ENCODE measurements at places on chromosomes 2 and 18. TPM values are rescaled to one million over a fixed set of nuclear protein-coding genes. Genes with fewer than 3 reads are reported as not detected.

DNA sequence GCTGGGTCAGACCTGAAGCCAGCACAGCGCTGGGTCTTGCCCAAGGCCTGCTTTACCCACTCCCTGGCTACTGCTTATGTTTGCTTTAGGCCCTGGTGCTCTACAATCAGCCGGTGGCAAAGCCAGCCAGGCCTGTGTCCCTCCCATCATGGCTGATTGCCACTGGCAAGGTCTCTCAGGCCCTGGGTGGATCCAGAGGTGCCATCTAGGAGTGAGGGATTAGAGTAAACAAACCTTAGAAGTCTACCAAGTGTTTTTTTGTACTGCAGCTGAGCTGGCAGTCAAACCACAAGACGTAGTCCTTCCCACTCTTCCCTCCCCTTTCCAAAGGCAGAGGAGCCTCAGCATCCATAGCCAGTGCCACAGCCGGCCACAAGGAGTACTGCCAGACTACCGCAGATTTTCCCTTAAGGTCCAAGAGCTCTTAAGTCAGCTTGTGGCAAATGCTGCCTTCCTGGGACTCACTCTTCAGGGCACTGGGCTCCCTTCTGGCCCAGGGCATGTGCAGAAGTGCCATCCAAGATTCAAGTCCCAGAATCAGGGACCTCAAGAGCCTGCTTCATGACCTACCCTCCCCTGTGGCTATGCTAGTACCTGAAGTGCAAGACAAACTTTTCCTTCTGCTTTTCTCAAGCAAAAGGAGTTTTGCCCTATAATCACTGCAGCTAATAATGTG is 20.0 kb downstream of the IL1RL2 start:
- DNase-seq = no peak
- no peak overlapping the region for H3K4me3 ChIP-seq
- no peaks in the 10 kb centered on the region for H3K36me3 ChIP-seq
- no peaks in the 10 kb centered on the region for H3K4me1 ChIP-seq
- H3K27me3 ChIP-seq = no peaks in the 10 kb centered on the region

GRCh38 chr2:44834656-44835055 is 106.8 kb upstream of the SIX3 start:
- no peaks in the 10 kb centered on the region for H3K27me3 ChIP-seq
- H3K36me3 ChIP-seq = no peaks in the 10 kb centered on the region
- no peak overlapping the region for H3K4me3 ChIP-seq

CTLA4 gene
- polyA plus RNA-seq = 0.24 TPM

SERPINB10 gene
- polyA plus RNA-seq = not detected

ROCK1 gene
- polyA plus RNA-seq = 34.5 TPM

ZDBF2 gene
- polyA plus RNA-seq = 13.1 TPM

- no peak for DNase-seq
- no peaks in the 10 kb centered on the region for H3K36me3 ChIP-seq
- no peaks in the 10 kb centered on the region for H3K4me1 ChIP-seq
- no peaks in the 10 kb centered on the region for H3K27me3 ChIP-seq
Observed at GRCh38 chr2:191115804-191116203, 35.0 kb downstream of the STAT4 start.

DNA sequence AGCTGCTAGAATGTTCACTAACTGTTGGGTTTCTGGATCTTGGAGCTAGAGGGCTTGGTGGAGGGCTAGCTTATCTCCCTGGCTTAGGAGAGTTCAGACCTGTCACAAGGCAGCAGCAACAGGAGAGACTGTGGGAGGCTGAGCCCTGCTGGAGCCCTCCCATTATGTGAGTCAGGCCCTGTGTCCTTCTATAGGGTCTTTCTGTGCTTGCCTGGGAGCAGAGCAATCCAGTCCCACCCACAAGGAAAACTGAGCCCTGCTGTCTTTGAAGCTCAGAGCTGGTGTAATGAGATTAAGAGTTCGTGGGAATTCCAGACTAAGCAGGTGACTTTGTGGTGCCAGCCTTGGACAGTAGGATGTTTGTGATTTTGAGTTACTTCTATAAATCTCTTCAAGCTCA is 249.0 kb downstream of the TTC32 start:
- no peak overlapping the region for H3K27ac ChIP-seq
- no peaks in the 10 kb centered on the region for H3K36me3 ChIP-seq
- DNase-seq = no peak
- no peaks in the 10 kb centered on the region for H3K27me3 ChIP-seq
- no peaks in the 10 kb centered on the region for H3K4me1 ChIP-seq
- no peak overlapping the region for H3K4me3 ChIP-seq

All from spinal cord (tissue), 10 donors.